Mesenteric fat pad (tissue), 1 donor: ENCODE measurements at places on chromosomes 5 and 9. TPM values are rescaled to one million over a fixed set of nuclear protein-coding genes. Genes with fewer than 3 reads are reported as not detected.

- no peak for DNase-seq
Measured at GRCh38 chr5:1231354-1231905, 6.2 kb downstream of the SLC6A18 start.

The UCK1 gene
- 24.6 TPM for total RNA-seq

GRCh38 chr9:5801739-5802113 lies 31.2 kb downstream of the ERMP1 start:
- DNase-seq, result no peak

The C5orf52 gene
- not detected for total RNA-seq

DNA sequence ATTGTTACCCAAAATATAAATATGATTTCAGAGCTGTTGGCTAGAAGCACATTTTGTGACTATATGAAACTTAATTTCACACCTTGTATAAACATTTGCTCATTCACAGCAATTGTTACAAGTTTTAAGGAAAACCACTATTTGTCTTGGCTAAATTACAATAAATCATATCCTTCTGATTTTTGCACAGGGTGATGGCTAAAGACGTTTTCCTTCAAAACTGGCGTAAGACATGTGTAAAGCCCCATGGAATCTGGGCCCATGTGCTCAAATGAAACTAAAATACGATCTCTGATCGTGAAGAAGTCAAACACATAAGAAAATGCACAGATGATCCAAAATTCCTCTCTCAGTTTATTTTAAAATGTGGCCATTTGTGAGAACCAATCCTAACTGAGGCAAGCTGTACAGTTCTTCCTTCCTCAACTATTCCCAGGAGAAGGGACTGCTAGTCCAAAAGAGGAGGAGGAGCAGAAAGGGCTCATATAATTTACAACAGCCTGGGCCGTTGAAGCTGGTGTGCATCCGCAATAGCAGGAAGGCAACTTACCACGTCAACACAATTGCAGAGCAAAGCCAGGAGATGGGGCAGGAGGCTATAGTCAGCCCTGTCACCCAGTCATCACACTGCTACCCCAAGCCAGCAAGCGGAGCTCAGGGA lies 98.4 kb downstream of the MED27 start:
- DNase-seq, result no peak

- DNase-seq, result no peak
Measured at GRCh38 chr9:83569326-83569725, 31.1 kb upstream of the FRMD3 start.

DNA sequence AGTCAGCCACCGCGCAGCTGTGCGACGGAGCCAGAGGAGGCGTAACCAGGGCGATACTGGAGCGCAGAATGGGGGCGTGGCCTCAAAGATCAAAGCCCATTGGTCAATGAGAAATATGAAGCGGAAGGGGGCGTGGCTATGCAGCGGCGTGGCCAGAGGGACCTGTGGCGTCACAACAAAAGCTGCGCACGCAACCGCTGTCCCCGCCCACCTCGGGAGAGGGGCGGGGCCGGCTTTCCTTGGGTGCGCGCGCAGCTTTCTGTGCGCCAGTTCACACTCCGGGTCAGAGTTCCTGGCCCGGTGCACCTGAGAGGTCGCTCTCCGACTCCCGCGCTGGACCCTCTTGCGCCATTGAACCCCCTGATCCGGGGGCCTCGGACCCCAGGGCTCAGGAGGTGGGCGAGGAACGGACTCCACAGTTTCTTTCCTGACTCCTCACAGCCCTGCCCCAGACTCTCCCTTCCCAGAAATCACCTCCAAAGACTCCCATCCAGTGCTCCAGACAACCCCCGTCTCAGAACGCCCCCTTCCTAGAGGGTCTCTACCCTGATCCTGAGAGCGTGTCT lies at the start of gene SWI5:
TSS of gene SWI5 (plus strand) at position 269 of the 566 bp plus-strand sequence.
- peak; percentile 100 for DNase-seq

The CCDC69 gene
- total RNA-seq, result 184 TPM
